GM20000 (cell line): ENCODE measurements at places on chromosomes 11 and 22.

DNA sequence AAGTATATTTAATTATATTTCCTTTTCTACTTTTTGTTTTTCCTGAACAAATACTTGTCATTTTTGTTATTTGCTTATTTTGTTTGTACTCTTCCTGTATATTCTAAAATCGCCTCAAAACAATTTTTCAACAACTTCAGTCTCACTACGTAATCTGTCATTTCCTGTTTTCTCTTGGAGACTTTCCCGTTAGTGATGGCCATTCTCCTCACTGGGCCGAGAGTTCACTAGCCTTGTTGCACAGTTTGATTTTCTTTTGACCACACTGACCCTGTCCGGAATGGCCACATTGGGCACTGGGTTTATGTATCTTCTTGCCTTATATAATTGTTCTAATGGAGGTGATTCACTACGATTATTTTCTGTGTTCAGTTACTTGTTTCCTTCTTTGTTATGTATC lies 726.1 kb downstream of the FAM181B start:
- no peak for DNase-seq

DNA sequence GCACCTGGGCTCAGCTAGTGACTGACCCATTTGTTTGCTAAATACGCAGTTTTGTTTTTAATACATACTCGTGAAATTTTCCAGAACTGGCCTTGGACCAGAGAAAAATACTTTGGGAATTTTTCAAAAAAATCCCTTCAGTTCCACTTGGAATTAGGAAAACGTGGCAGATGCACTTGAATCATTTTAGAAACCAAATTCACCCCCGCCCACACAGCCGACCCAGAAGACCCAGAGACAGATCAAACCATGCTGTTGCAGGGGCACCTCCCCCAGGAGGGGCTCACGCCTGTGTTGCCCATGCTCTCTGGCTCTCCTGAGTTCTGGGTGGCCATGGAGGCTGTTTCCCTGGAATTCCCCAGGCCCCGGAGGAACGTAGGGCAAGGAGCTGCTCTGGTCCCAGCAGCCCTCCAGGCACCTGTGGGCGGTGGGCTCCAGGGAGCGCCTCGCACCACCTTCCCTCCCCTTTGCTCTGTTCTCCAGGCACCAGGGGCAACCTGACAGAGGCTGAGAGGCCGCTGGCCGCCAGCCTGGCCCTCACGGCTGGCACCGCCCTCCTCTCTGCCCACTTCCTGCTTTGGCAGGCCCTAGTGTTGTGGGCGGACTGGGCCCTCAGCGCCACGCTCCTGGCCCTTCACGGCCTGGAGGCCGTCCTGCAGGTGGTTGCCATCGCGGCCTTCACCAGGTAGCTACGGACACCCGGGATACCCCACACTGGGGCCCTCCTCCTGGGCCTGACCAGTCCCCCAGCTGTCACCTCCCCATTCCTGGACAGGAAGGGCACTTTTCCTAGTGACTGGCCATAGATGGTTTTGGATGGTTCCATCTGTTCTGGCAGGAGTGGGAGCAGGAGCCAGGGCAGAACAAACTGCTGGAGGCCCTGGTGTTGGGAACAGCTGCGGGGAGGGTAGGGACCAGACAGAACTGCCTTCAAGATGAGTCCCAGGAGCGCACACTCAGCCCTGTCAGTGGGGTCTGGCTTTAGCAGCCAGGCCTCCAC lies 3.3 kb upstream of the EPS8L2 start:
- no peak for DNase-seq

DNA sequence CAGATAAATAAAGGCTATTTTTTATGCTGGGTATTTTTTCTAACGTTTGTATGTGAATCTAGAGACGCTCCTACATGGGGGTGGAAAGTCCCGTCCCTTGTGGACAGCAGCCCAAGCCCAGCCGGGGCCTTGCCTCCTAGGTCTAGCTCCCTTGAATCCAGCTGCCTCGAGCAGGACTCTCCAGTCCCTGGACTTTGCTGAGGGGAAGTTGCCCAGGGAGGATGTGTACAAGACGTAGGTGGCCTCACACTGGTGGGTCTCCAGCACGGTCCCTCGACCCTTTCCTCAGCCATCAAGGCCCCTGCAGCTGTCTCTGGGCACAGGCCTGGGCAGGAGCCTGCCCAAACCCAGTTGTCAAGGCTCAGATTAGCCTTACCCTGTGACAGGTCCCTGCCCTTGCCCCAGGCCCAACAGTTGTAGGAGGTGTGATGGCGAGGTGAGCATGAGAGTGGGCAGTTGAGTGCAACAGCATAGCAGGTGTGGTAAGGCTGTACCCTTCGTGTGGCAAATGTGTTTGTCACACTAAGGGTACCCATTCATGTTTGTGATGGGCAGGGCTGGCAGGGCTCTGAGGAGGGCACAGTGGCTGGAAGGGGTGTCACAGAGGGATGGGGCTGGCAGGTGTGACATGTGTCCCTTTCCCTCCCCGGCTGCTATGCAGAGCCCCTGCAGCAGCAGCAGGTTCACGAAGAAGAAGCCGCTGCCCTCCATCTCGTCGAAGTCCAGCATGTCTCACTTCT lies 3.4 kb downstream of the CCDC116 start:
- no peak for DNase-seq

DNA sequence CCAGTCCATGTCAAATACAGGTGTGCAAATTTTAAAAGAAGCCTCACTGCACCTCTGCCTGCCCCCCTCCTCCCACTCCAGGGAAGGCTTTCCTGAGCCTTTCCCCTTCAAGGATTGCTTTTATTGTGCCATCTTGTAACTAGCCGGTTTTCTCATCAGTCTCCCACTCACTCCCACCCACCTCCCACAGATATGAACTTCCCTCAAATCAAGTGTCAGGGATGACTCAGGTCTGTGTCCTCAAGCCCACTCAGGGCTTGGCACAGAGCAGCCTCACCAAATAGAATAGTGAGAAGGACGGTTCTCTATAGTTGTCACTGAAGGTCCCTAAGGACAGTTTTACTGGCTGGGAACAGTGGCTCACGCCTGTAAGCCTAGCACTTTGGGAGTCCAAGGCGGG lies 43.0 kb downstream of the THAP12 start:
- no peak for DNase-seq
